WTC11 (cell line): ENCODE measurements at places on chromosomes 2 and 18. TPM values are rescaled to one million over a fixed set of nuclear protein-coding genes. Genes with fewer than 3 reads are reported as not detected.

VWA3B gene
- not detected in 3 replicates for total RNA-seq

DNA sequence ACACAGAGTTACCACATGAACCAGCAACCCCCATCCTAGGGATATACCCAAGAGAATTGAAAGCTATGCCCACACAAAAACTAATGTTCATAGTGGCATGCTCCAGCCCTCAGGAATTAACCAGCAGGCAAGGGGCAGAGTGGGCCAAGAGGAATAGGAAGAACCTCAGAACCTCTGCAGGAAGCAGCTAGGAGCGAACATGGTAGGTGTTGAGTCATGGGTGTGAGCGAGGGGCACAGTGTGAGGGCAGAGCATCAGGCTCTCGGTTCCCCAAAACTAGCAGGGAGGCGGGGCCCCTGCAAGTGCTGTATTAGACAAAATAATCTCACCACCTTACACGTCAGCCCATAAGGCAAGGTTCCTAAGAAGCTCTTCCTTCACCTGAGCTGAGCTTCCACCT is 5.6 kb upstream of the RUFY4 start:
- no peak for DNase-seq
- no peak overlapping the region for H3K27ac ChIP-seq
- no peaks in the 10 kb centered on the region for H3K36me3 ChIP-seq
- H3K4me3 ChIP-seq: no peak overlapping the region

- H3K4me1 ChIP-seq: peaks cover 29% of the 10 kb centered on the region
- H3K27me3 ChIP-seq: no peaks in the 10 kb centered on the region; the same call in 1 of the 2 replicates
- no peak overlapping the region for H3K27ac ChIP-seq
- DNase-seq: peak; percentile 85
- H3K4me3 ChIP-seq: no peak overlapping the region
These were observed 37.3 kb upstream of the TMEM177 start for GRCh38 chr2:119641562-119642258.

DNA sequence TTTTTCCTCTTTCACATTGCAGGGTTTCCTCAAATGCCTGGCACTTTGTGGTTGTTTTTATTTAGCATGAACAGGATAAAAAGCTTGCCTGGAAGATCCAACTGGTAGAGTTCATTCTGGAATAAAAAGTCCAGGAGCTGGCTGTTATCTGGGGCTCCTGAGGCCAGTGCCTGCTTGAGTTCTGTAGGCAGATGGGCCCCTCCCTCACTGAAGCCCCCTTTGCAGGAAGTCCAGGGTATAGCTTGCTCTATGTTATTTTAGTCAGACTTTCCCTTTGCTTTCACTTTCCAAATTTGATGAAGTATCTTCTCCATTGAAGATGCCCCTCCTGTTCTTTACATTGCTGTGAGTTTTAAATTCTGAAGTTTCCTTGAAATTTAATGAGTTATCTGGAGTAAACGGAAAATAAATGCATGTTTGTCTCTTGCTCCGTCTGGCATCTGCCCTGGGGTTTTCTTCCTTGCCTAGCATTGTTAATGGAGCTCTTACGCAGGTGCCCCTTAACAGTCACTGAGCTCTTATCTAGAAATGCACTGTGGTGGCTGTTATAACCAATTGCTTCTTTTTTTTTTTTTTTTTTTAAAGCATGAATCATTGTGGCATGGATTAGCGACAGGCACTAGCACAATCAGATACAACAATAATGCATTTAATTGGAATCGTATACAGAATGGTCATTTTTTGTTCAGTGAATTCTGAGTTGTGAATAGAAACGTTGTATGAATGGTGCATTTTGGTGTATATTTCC is 27.0 kb upstream of the LPIN1 start:
- peaks cover 18% of the 10 kb centered on the region for H3K4me1 ChIP-seq
- DNase-seq: no peak
- H3K4me3 ChIP-seq: no peak overlapping the region
- no peak overlapping the region for H3K27ac ChIP-seq
- no peaks in the 10 kb centered on the region for H3K36me3 ChIP-seq

DNA sequence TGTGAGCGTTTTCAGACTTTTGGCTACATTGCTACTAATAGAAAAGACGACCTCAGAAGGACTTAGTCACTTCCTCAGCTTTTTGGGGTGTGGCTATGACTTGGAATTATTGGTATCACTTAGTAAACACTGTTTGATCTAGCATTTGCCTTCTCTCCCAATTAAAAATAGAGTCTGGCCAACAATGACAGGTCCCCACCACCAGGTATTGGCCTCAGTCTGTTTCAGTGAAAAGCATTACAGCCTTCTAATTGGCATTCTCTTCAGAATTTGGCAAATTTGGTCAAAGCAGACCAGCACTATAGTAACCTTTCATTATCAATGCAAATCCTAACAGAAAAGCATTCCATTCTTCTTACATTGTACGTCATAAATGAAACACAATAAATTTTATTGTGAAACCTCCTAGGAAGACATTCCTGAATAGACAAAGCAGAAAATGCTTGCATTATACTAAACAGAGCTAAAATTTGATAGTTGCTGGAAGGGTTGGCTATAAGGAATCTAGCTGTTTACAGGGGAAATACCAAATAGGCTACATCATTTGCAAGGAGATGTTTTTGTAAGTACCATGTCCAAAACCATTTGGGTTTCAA is 613.9 kb downstream of the IRS1 start:
- no peak overlapping the region for H3K27ac ChIP-seq
- H3K36me3 ChIP-seq: no peaks in the 10 kb centered on the region
- H3K4me3 ChIP-seq: no peak overlapping the region

SERPINB3 gene
- total RNA-seq: 0.11 to 0.22 TPM in 2 of 3 replicates, not detected in the other

DNA sequence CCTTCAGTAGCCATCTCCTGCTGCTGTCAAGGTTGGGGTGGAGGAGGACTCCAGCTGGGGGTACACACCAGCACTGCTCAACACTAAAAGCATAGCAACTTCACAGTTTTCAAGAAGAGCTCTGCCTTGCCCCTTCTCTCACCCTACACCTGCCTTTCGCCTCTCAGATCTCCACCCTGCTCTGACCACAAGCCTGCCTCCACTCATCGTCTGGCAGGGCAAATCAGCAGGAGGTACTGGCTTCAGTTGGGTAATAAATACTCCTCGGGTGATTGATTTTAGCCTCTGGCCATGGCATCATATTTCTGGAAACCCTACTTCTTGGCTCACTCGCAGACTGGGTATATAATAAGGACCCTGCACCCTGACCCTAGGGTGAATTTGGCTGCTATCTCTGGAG is 3.1 kb upstream of the PRKAG3 start:
- H3K27me3 ChIP-seq: peaks cover 13% of the 10 kb centered on the region
- no peak overlapping the region for H3K27ac ChIP-seq
- no peak overlapping the region for H3K4me3 ChIP-seq
- no peaks in the 10 kb centered on the region for H3K36me3 ChIP-seq

DNA sequence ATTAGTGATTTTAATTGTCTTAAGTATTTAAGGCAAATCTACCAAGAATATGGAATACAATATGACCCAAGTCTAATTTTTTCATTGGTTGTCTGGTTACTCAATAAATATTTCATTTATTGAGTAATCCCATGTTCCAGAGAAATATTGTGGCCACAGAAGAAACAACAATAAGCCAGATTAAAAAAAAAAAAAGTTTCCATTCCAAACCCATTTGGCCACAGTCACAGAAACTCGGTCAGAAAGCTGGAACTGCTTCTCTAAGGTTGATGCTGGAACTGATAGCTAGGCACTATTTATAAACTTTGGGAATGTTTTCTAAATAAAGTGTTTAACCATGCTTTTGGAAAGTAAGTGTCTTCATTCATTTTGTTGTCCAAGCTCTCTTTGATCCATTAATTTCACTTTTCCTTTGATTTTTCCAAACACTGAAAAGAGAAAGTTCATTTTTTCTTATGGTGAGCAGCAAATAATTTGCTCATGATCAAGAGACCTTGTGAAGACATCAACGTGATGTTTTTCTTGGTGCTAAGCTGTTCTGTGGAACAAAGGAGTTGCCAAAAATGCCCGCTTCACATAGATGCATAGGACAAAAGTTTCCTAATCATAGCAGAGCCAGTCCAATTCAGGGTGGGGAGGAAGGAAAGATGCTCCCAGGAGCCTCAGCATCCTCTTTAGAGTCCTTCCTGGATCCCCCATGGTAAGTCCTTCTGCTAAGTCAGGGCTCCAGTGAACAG is 72.1 kb upstream of the CCBE1 start:
- H3K4me3 ChIP-seq: no peak overlapping the region
- H3K4me1 ChIP-seq: no peaks in the 10 kb centered on the region
- DNase-seq: no peak
- H3K27ac ChIP-seq: no peak overlapping the region

STAM2 gene
- total RNA-seq: 9.0 to 12.0 TPM (median 11.1 TPM) in 3 replicates

TEKT4 gene
- total RNA-seq: 0.18 TPM in 1 of 3 replicates, not detected in the others

DNA sequence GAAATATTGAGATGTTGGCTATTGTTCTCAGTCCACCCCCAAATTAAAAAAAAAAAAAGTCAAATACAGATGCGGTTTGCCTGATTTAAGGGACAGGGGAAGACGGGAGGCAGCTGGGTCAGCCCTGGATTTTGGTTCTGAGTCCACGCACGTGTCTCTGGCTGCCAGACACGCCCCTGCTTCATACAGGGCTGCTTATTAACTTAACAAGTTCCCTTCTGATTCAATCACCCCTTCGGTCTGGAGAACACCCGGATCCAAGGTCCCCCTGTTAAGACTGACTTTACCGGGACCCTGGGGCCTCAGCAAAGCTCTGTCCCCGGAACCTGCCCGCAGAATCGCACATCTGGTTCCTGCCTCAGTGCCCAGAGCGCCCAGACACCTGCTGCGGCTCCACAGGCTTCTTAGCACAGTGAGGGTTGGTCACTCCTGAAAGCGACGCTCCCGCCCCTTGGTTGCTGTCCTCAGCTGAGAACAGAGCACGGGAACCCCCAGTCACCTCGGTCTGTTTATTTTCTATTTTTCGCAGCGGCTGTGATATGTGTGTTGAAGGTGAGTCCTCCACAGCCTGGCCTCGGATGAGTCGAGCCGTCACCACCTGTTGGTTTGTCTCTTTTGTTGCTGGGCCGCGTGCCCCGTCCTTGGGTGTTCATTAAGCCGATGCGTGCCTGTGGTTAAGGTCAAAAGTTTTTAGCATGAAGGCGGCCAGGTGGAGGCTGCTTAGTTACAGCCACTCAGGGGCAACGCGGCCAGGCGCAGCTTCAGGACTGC is 57.2 kb downstream of the RTP5 start:
- H3K4me1 ChIP-seq: 0 out of 2 replicates have a peak, but pooled peaks cover 5% of the 10 kb centered on the region
- H3K27me3 ChIP-seq: no peaks in the 10 kb centered on the region
- no peak for DNase-seq
- no peak overlapping the region for H3K27ac ChIP-seq
- no peak overlapping the region for H3K4me3 ChIP-seq

- no peaks in the 10 kb centered on the region; the same call in 1 of the 2 replicates for H3K27me3 ChIP-seq
- no peak for DNase-seq
- H3K4me1 ChIP-seq: peaks cover 15% of the 10 kb centered on the region
- H3K4me3 ChIP-seq: no peak overlapping the region
- peaks cover 5% of the 10 kb centered on the region for H3K36me3 ChIP-seq
These were observed 67.9 kb upstream of the PNPT1 start for GRCh38 chr2:55761526-55761925.

DNA sequence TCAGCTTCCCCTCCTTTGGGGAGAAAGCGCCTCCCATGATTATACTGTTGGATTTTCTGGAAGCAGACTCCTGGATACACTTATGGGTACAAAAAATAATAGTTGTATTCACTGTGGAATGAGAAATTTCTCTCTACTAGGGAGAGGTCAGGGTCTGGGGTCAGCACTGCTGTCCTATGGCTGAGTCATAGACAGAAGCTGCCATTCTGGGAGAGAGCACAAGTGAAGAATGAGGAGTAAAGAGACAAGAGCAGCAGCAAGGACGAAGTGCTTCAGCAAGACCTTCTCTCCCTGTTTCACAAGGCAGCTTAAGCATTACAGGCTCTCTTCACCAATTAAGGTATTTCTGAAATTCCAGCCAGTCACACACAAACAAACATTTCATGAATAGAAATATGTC is 10.1 kb upstream of the UNC80 start:
- H3K4me3 ChIP-seq: no peak overlapping the region
- H3K36me3 ChIP-seq: no peaks in the 10 kb centered on the region
- peaks cover 99% of the 10 kb centered on the region for H3K27me3 ChIP-seq
- DNase-seq: no peak

GRCh38 chr2:236984046-236984445 is 101.6 kb upstream of the COPS8 start:
- no peaks in the 10 kb centered on the region for H3K4me1 ChIP-seq
- no peak overlapping the region for H3K27ac ChIP-seq
- H3K36me3 ChIP-seq: peaks cover 11% of the 10 kb centered on the region
- no peak for DNase-seq
- no peaks in the 10 kb centered on the region for H3K27me3 ChIP-seq
- no peak overlapping the region for H3K4me3 ChIP-seq

- no peaks in the 10 kb centered on the region for H3K36me3 ChIP-seq
- peaks cover 99% of the 10 kb centered on the region for H3K27me3 ChIP-seq
- H3K4me3 ChIP-seq: no peak overlapping the region
- peaks cover 16% of the 10 kb centered on the region for H3K4me1 ChIP-seq
- no peak for DNase-seq
- H3K27ac ChIP-seq: no peak overlapping the region
These were observed 147.3 kb downstream of the GREB1L start for GRCh38 chr18:21389283-21389682.

TMEM131 gene
- 18.6 to 21.9 TPM (median 19.4 TPM) in 3 replicates for total RNA-seq

MOGAT1 gene
- total RNA-seq: 0.62 to 1.2 TPM (median 0.72 TPM) in 3 replicates

GRCh38 chr2:45857275-45857609 is 205.8 kb downstream of the PRKCE start:
- H3K27ac ChIP-seq: no peak overlapping the region
- no peak for DNase-seq
- H3K27me3 ChIP-seq: no peaks in the 10 kb centered on the region
- no peak overlapping the region for H3K4me3 ChIP-seq
- H3K4me1 ChIP-seq: peaks cover 23% of the 10 kb centered on the region
- no peaks in the 10 kb centered on the region for H3K36me3 ChIP-seq

GRCh38 chr2:20443276-20443920 is 3.5 kb upstream of the RHOB start:
- H3K4me3 ChIP-seq: no peak overlapping the region
- peaks cover 12% of the 10 kb centered on the region for H3K4me1 ChIP-seq
- no peak for DNase-seq
- peaks cover 25% of the 10 kb centered on the region for H3K27me3 ChIP-seq
- H3K27ac ChIP-seq: no peak overlapping the region

RAPGEF4 gene
- total RNA-seq: 0.78 to 2.2 TPM (median 0.96 TPM) in 3 replicates

PDE11A gene
- total RNA-seq: 0.13 to 0.53 TPM (median 0.53 TPM) in 3 replicates

ATP6V1C2 gene
- 0.42 to 1.9 TPM (median 1.2 TPM) in 3 replicates for total RNA-seq

DNA sequence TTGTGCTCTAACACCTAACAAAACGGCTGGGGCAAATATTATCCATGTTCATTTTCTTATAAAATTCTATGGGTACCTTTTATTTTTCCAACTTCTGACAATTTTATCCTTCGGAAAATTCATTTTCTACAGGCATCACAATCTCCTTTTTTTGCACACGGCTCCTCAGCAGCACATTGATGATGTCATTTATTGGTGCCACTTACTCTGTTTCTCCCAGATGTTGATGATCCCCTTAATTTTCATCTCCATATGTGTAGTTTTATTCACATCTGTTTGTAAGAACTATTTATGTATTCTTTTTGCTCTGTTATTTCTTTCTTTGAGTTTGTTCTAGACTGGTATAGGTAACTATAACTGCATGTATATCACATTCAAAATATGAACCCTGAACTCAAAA is 1660.8 kb upstream of the DDX18 start:
- H3K27me3 ChIP-seq: peaks cover 64% of the 10 kb centered on the region
- no peaks in the 10 kb centered on the region for H3K4me1 ChIP-seq
- no peak for DNase-seq
- peaks cover 26% of the 10 kb centered on the region for H3K36me3 ChIP-seq

CD28 gene
- total RNA-seq: 0.11 to 0.50 TPM (median 0.16 TPM) in 3 replicates

- no peaks in the 10 kb centered on the region for H3K27me3 ChIP-seq
- DNase-seq: no peak
- no peaks in the 10 kb centered on the region for H3K4me1 ChIP-seq
These were observed 13.8 kb upstream of the ALLC start for GRCh38 chr2:3644246-3644525.

BOLL gene
- 0.13 to 0.14 TPM in 2 of 3 replicates, not detected in the other for total RNA-seq
